ENCODE measurements at places on chromosomes 12 and 14. TPM values are rescaled to one million over a fixed set of nuclear protein-coding genes. Genes with fewer than 3 reads are reported as not detected.

Gene DPF3
- 4.4 TPM for polyA plus RNA-seq

Gene BCAT1
- 45.9 TPM for polyA plus RNA-seq

GRCh38 chr12:23770202-23770938 lies 179.1 kb downstream of the SOX5 start:
- no peak for DNase-seq

DNA sequence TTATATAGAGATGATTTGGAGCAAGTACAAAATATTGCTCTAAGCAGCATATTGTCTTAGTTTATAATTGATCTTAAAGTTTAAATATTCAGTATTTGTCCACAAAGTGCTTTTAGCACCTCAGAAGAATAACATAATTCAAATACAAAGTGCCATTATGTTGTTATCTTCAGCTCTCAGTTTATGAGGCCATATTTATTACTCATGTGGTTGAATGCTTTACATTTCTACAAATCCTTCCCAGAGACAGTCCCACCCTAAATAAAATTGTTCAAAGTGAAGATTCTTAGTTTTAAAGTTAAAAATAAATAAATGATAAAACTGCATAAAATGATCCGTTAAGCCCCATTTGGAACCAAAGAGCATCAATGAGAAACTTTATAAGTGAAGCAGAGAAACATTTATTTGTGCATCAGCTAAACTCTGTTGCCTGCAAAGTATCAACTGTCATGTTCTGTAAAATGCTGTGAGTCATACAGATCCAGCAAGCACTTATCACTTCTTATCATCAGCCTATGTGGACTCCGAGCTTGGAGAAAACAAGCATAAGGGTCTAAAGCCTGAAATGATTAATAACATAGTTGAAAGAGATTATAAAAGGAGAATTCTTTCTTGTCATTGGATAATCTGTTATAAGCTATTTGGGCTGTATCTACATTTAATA lies 218.9 kb downstream of the ADAMTS20 start:
- DNase-seq = no peak

- DNase-seq = no peak
Measured at GRCh38 chr14:101683365-101683764, 78.1 kb upstream of the PPP2R5C start.

Gene NYNRIN
- 49.7 TPM for polyA plus RNA-seq

- DNase-seq = no peak
Measured at GRCh38 chr12:74890237-74890599, 319.4 kb downstream of the KCNC2 start.

GRCh38 chr12:63098851-63099250 lies 52.1 kb downstream of the AVPR1A start:
- no peak for DNase-seq

DNA sequence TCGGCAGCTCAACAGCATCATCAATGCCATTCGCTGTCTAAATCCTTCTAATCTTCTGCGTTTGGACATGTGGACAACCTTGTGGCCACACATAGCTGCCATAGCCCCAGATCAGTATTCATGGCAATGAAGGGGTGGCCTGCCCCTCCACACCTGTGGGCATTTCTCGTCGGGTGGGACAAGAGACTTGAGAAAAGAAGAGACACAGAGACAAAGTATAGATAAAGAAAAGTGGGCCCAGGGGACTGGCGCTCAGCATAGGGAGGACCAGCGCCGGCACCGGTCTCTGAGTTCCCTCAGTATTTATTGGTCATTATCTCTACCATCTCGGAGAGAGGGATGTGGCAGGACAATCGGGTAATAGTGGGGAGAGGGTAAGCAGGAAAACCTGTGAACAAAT lies 42.3 kb downstream of the MAGOHB start:
- DNase-seq = no peak

DNA sequence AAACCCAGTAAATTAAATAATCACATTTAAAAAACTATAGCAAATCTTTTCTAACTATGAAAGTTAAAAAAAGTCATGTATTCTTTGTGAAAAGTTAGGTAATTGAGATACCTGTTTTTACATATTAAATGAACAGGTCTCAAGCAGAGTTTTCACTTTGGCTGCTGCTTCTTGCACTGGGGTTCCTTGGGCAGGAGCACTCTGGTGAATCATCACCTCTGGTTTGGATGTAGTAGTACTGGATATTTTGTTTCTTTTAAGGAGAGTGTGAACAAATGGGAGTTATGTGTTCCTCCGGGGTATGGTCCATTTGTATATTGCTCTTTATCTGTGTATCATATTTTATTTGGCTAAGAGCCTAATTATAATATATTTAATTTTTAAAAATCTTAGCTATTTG lies 82.7 kb downstream of the FUT8 start:
- DNase-seq = no peak

Gene GRIP1
- polyA plus RNA-seq = 23.2 TPM

DNA sequence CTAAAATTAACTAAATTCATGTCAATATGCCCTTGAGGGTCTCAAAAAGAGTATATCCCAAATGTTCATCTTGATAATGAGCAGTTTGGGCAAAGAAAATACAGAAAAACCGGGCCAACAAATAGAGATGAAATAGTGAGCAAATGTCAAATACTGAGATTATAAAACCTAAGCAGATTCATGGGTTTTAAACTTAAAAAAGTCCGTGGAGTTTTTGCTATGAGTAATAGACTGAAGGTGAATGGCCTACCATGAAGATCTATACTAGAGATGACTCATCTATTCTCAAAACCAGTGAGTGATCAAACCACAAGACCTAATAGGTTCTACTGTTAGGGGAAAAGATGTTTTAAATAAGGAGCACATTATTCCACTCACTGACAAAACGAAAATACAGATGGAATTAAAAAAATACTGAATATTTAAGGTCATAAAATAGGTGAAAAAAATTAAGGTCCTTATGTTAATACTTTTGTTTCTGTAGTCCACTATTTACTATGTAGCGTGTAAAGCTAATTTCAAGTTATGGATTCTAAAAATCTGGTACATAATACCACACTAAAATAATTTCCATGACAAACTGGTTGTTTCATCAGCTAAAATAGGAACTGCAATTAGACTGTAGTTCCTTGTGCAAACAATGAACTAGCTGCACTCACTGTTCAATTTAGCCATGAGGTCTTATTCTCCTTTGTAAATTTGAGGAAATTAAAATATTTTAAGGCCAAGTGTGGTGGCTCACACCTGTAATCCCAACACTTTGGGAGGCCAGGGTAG lies 5.0 kb downstream of the HNRNPC start:
- DNase-seq = no peak

DNA sequence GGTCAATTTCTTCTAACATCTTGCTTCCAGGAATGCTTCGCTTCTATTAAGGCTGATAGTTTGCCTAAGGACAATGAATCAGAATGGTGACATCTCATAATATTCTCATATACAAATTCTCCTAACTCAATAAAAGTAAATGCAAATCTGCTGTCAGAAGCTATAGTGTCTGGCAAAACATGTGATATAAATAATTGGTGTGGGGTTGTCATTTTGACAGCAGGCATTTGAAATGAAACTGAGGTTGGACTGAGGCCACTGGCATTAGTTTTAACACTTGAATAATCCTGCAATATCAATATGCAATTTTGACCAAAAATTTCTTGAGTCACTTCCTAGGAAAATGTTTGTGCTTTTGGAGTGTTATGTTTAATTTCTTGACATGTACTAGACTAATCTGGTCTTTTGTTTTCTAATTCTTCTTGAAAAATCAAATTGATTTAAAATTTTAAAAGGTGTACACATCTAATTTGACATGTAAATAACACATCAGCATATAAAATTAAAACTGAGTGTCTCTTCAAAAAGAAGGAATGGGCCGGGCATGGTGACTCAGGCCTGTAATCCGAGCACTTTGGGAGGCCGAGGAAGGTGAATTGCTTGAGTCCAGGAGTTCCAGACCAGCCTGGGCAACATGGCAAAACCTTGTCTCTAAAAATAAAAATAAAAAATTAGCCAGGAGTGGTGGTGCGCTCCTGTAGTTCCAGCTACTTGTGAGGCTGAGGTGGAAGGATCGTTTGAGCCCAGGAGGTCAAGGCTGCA lies 92.3 kb upstream of the BTG1 start:
- DNase-seq = no peak

- no peak for DNase-seq
Measured at GRCh38 chr14:23079716-23080115, 15.2 kb downstream of the ACIN1 start.

Gene EML5
- 3.5 TPM for polyA plus RNA-seq

Gene PIP4K2C
- 46.0 TPM for polyA plus RNA-seq

DNA sequence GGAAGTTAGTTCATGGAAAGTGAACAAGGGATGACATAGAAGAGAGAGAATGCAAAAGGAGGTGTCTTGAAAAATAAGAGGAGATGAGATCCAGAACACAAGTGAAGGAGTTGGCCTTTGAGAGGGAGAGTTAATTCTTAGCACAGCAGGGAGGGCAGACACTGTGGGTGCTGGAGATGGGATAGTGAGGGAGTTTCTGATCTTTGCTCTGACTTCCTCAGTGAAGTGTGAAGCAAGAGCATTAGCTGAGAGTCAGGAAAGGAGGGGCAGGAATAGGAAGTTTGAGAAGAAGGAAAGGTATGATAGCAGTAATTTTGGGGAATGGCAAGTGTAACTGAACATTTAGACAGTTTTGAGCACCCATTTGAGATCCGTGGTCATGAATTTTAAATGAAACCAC lies 75.8 kb upstream of the COCH start:
- DNase-seq = no peak

GRCh38 chr12:3704512-3705353 lies 48.2 kb downstream of the CRACR2A start:
- no peak for DNase-seq

GRCh38 chr12:31230004-31230403 lies 95.9 kb downstream of the SINHCAF start:
- DNase-seq = no peak

- no peak for DNase-seq
Measured at GRCh38 chr14:77143071-77143470, 1.5 kb upstream of the ZDHHC22 start.

GRCh38 chr12:41706376-41706775 lies 438.3 kb downstream of the GXYLT1 start:
- DNase-seq = no peak

Gene GZMB
- 1.0 TPM for polyA plus RNA-seq

DNA sequence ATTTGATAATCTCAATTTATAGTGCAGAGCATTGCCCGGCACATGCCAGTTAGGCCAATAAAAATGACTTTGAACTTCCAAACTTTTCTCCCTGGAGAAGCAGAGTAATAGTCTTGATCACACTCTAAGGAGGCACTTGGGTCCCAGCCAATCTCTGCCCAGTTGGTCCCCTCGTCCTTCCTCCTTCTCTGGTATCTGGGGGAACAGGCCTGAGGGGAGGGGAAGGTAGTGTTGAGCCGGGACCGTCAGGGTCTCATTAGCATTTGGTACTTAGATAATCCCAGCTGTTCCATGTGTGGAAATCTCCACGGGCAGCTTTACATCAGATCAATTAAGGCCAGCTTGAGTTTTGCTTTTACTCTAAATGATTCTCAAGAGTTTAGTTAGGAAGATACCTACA lies 70.1 kb downstream of the ZNF641 start:
- DNase-seq = no peak

DNA sequence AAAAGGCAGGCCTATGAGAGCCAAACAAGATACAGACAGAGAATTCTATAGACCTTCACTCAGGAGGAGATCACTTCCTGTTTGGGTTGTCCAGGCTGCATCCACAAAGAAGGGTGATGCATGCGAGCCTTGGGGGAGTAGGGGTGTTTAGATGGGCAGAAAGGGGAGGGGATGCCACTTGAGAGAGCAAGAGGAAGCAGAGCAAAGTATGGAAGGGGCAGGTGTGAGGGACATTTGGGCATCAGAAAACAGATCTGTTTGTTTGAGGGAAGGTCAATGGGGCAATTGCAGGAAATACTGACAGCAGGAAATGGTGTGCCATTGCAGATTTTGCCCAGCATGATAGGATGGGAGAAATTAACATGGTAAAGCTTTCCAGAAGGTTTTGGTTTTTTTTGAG lies 146.4 kb upstream of the FOXN3 start:
- no peak for DNase-seq

Gene DNAI7
- polyA plus RNA-seq = 8.4 TPM

DNA sequence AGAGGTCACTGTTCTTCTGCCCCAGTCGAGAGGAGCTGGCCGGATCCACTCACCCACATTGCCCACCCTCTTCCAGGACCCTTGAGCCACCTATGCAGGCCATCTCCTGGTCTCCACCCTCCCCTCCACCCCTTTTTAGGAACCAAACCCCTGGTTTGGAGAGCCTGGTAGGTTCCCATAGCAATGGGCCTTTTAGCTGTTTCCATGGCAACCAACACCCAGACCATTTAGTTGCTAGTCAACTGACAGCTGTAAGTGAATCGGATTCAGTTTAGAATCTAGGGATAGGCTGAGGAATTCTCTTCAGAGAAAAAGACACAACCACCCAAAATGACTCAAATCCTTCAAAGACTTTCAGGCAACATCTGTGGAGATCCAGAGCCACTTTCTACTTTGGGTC lies 16.5 kb downstream of the NPC2 start:
- no peak for DNase-seq

DNA sequence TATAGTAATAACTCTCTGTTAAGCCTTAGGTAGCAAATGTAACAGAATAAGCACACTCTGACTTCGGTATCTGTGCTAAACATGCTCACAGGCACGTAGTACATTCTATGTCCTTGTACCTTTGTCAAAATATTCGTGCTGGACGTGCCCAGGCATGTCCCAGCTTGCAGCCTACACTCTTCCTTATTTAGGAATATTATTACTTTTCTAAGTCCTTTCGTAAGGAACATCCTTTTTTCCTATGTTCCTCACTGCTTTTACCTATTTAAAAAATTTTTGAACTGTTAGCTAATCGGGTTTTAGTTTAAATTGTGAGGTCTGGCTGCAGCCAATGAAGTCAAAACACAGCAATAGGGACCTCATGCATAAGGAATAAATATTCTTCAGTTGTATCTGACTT lies 24.1 kb upstream of the UBC start:
- DNase-seq = no peak

GRCh38 chr14:32913725-32914124 lies 25.0 kb upstream of the NPAS3 start:
- no peak for DNase-seq

GRCh38 chr12:46369474-46370379 lies 2.8 kb downstream of the SLC38A2 start:
- no peak for DNase-seq

Gene GALNT9
- polyA plus RNA-seq = 11.7 TPM

Gene PELI2
- 29.1 TPM for polyA plus RNA-seq

Gene AICDA
- polyA plus RNA-seq = 0.45 TPM

- no peak for DNase-seq
Measured at GRCh38 chr14:93716746-93717667, 71.3 kb downstream of the PRIMA1 start.

DNA sequence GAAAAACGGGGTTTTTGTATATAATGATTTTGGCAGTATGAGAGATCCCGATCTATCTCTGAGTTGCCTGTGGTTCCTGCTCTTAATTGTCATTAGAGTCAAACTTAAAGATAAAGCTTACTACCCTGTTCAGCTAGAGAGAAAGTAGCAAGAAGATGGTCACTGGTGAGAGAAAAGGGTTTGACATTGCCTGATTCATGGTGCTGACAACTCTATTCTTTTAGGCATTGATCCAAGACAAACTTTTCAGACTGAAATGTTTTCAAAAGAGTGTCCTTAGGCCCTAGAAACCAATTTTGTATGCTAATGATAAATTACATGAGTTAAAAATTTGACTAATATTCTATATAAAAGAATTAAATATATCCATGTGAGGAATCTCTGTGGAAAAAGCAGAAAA lies 35.1 kb downstream of the PELI2 start:
- DNase-seq = no peak
